ENCODE measurements at places on chromosomes 5 and 9. TPM values are rescaled to one million over a fixed set of nuclear protein-coding genes. Genes with fewer than 3 reads are reported as not detected.

DNA sequence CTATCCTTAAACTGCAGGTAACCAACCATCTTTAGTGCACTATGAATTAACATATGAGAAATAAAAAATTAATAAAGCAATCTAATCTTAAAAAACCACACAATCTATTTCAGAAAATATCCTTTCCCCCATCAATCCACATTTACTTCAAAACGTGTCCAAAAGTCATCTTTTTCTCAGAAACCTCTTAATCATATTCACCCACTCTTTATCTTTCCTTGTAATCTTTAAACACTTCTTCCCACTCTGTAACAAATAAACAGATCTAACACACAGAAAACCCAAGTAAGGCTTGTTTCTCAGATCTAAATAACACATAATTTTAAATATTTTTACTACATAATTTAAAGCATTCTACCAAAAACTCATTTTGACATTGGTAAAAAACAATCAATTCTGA is 44.4 kb downstream of the EFCAB9 start:
- no peak for DNase-seq

- DNase-seq, result no peak
These were observed 119.6 kb downstream of the PRDM9 start for GRCh38 chr5:23626961-23627360.

DNA sequence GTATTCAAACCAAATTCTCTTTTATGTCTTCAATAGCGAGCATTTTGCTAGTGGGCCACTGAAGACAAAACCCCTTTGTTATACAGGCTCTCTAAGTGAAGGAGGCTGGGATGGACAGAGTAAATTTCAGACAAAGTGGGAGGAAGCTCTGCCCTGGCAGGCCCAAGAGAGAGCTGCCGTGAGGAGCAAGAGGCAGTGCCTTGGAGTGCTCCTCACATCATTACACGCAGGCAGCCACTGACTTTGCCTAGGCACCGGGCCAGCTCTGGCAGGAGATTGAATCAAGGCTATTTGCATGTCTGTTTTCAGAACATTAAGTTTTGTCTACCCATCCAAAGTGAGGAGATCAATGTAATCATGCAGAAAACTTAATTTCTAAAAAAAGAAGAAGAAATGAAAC is 167.7 kb downstream of the CCDC192 start:
- peak; percentile 54 for DNase-seq

GRCh38 chr9:126395439-126396212 is 69.0 kb downstream of the MVB12B start:
- peak; percentile 70 for DNase-seq

- DNase-seq, result no peak
These were observed 10.3 kb upstream of the UBTD2 start for GRCh38 chr5:172293745-172294342.

- no peak for DNase-seq
These were observed 34.7 kb downstream of the MSX2 start for GRCh38 chr5:174759091-174759490.

DNA sequence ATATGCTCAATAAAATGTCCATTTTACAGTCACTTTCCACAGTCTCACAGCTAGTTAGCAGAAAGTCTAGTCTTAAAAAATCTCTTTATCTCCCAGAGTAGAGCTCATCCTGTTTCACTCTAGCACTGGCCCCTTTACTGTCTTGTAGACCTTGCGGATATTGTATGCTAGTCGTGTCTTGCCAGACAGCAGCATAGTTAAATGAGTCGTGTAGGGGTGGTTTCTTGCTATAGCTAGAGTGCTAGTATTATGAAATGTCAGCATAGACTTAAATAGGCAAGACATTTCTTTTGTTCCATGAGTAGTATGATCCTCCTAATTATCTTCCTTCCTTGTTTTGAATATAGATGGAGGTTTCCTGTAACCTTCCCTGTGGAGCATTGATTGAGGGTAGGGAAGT is 77.4 kb downstream of the C7 start:
- DNase-seq, result no peak

DNA sequence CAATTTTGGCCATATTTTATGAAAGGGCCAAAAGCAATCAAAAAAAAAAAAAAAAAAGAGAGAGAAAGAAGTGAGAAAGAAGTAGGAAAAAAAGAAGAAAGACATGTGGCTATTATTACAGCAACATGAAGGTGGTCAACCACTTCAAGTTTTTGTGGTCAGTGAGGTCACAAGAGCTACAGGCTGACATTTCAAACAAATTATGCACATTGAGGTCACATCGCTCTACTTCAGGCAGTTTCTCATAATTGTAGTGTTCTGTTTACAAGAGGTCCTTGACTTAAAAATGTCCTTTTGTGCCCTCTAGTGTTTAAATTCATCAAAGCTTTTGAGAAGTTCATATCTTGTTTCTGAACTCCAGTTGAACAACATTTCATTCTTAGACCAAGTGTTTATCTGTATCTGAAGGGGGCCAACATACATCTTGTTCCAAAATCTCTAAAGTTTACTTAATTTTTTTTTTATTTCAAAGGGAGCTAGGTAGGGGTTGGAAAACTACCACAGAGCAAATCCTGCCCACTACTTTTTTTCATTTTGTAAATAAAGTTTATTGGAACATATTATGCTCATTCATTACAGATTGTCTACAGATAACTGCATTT is 513.1 kb downstream of the PDE4D start:
- DNase-seq, result peak; percentile 50

- DNase-seq, result no peak
These were observed 78.6 kb upstream of the KLF9 start for GRCh38 chr9:70493029-70493428.

DNA sequence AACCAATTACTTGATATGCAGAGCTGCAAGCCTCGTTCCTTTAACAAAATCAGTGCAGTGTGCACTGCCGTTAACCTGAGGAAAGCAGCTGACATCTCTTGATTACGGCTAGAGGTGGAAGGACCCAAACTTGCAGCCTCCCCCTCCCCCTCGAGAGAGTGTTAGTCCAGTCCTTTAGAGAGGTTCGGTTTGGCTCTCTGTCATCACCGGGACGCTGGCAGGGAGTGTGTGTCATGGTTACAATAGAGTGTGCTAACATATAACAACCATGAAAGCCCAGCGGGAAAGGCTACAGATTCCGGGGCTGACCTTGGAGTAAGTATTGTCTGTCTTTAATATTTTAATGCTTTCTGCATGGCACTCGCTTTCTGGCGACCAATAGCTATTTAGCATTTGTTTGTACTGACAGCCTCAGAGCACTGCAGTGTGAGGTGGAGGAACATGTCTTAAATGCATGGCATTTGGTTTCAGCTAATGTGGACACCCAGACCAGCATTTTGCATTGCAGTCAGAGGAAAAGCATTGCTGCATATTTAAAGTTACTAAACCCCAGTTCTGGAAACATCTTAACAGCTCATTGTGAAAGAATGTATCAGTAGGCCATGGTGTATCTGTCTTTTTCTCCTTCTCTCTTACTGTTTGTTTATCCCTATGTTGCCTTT is 237.5 kb downstream of the CD180 start:
- peak; percentile 39 for DNase-seq

GRCh38 chr5:67193439-67193807 is 3.2 kb downstream of the CD180 start:
- DNase-seq, result no peak

DNA sequence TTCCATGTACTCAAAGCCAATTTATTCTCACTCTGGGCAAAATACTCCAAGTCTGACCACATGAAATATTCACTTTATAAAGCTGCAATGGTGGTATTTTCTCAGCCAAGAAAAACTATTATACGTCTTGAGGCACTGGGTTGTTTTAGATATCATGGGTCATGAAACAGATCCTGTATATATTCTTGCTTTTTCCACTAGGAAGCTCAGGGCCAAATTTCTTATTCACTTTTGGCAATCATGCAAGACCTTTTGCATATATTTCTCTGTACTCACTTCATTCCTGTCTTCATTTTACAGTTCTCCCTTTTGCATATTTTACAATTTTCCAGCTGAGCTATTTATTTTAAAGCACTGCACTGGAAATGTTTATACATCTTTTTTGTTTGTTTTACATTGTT is 49.8 kb downstream of the GABBR2 start:
- DNase-seq, result no peak

DNA sequence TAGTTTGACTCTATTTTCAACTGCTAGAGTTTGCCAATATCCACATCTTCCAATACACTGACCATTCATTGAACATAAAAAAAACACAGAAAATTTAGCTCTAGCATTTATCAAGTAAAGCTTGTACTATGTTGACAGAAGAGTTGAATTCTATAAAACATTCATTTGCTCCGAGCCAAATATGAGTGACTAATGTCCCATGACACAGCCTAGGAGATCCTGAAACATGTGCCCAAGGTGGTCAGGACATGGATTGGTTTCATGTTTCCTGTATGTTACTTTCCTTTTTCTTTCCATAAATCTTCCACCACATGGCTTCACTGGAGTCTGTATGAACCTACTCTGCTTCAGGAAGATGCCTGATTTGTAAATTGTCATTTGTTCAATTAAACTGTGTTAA is 122.4 kb upstream of the PRDM9 start:
- DNase-seq, result no peak

GRCh38 chr9:1025131-1025530 is 25.0 kb upstream of the DMRT2 start:
- DNase-seq, result no peak

DNA sequence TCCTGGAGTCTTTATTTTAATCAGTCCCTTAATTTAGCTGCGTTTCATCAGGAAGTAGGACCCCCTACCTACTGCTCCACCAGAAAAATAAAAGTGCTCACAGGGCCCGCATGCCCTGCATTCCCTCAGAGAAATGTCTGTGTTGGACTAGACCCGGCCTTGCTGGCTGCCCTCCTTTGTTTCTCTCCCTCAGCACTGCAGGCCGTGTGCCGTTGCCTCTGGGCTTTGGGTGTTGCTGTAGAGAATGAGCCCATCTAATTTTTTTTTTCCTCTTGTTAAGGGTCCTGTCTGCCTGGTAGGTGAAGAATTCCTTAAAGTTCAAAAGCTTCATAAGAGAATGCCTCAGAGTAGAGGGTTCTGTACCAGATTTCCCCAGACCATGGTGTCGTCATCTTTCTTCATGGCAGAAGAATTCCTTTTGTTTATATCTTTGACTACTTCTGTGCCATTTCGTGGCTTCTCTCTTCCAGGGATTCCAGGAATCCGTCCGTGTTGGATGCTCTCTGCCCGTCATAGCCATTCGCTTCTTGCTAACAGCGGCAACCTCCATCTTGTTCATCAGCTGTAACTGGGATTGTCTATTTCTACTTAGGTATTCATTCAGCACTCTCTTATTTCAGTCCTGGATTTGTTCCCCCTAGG is 49.8 kb upstream of the ANGPTL2 start:
- DNase-seq, result no peak

- DNase-seq, result no peak
These were observed 130.0 kb downstream of the LIFR start for GRCh38 chr5:38426490-38426889.

Gene MEGF10
- total RNA-seq, result 3.4 TPM

Gene GARIN3
- total RNA-seq, result not detected

Gene CSF2
- total RNA-seq, result 0.13 TPM

Gene CARTPT
- total RNA-seq, result not detected

Gene ANKRD31
- under 0.01 TPM for total RNA-seq

Gene RHOBTB3
- 26.0 TPM for total RNA-seq
